Skeletal muscle tissue (tissue), 5 donors: ENCODE measurements at places on chromosomes 2 and 18. TPM values are rescaled to one million over a fixed set of nuclear protein-coding genes. Genes with fewer than 3 reads are reported as not detected.

PSD4 gene
- total RNA-seq, result 1.6 TPM

STRADB gene
- total RNA-seq, result 109 TPM

ASTL gene
- not detected for total RNA-seq

SH3BP4 gene
- total RNA-seq, result 8.9 TPM

DSG2 gene
- 2.6 TPM for total RNA-seq
